ENCODE measurements at places on chromosomes 5 and 9.

DNA sequence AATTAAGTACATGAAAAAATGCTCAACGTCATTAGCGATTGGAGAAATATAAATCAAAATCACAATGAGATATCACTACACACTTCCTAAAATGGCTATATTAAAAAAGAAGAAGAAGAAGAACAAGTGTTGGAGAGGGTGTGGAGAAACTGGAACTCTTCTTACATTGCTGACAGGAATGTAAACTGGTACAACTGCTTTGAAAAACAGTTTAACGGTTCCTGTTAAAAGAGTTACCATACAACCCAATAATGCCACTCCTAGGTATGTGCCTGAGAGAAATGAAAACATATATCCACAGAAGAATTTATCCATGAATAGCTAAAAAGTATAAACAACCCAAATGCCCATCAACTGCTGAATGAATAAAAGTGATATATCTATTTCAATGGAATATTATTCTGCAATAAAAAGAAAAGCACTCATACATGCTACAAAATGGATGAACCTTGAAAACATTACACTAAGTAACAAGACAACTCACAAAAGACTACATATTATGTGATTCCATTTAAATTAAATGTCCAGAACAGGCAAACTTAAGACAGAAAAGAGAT is 9.0 kb downstream of the FEM1C start:
- no peak for DNase-seq

GRCh38 chr5:67206929-67207328 is 10.3 kb upstream of the CD180 start:
- DNase-seq, result no peak

DNA sequence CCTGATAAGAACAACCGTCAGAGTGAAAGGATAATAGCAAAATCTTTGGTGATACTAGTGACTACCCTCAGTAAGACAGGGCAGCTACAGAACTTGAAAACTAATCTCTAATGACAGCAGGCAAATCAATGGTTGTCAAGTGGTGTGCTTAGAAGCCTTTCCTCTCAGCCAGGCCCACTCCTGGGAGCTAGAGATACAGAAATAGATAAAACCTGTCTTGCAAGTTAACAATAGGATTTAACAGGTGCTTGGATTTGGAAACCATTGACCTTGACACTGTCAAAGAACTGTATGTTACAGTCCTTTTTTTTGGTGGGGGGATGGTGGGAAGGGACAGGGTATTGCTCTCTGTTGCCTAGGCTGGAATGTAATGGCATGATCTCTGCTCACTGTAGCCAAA is 118.6 kb downstream of the BASP1 start:
- DNase-seq, result no peak

- no peak for DNase-seq
These were observed 2019.5 kb upstream of the NUDT12 start for GRCh38 chr5:105581988-105582690.

GRCh38 chr5:66340786-66341185 is 196.7 kb downstream of the SREK1 start:
- DNase-seq, result no peak

Data from GM04503 (cell line).